Posterior vena cava (tissue), 2 donors: ENCODE measurements at places on chromosomes 12 and 14. TPM values are rescaled to one million over a fixed set of nuclear protein-coding genes. Genes with fewer than 3 reads are reported as not detected.

The KIF5A gene
- total RNA-seq: 0.10 TPM

The TRPV4 gene
- total RNA-seq: 2.0 TPM

The AMDHD1 gene
- total RNA-seq: 0.29 TPM

The RPL10L gene
- not detected for total RNA-seq

The KRT74 gene
- total RNA-seq: not detected

DNA sequence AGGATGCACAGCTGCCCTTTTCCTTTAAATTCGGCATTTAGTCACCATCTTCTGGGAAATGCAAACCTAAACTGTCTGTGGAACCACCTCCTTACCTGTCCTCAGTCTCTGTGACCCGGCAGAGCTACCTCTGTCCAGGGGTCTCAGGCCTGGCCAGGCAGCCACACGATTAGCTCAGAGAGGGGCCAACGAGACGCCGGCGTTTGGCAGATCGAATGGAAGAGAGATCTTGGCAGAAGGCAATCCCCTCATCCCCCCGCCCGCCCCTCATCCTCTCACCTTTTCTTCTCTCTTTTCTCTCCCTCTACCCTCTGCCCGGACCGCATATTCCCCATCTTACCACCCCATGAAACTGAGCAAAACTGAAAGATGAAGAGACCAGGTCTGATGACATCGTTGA lies 101.0 kb downstream of the PIWIL1 start:
- peak; percentile 62 for DNase-seq
